ENCODE measurements at places on chromosomes 4 and X. TPM values are rescaled to one million over a fixed set of nuclear protein-coding genes. Genes with fewer than 3 reads are reported as not detected.

SMS gene
- total RNA-seq, result 51.8 TPM

BEX1 gene
- total RNA-seq, result not detected

PLP1 gene
- not detected for total RNA-seq

SRD5A3 gene
- 9.4 TPM for total RNA-seq

GRIA2 gene
- not detected for total RNA-seq

KLHL4 gene
- under 0.01 TPM for total RNA-seq

HMX1 gene
- not detected for total RNA-seq

- no peaks in the 10 kb centered on the region for H3K27me3 ChIP-seq
- no peaks in the 10 kb centered on the region for H3K4me1 ChIP-seq
- DNase-seq, result no peak
- H3K4me3 ChIP-seq, result no peak overlapping the region
Observed at GRCh38 chrX:10831716-10832502, 211.5 kb upstream of the MID1 start.

GRCh38 chrX:154357205-154357604 lies 17.2 kb downstream of the FLNA start:
- peaks cover 19% of the 10 kb centered on the region for H3K4me1 ChIP-seq
- H3K36me3 ChIP-seq, result peaks cover 66% of the 10 kb centered on the region
- no peaks in the 10 kb centered on the region for H3K27me3 ChIP-seq
- H3K27ac ChIP-seq, result peak overlapping the region; percentile 70
- H3K4me3 ChIP-seq, result no peak overlapping the region

- no peak overlapping the region for H3K27ac ChIP-seq
- no peaks in the 10 kb centered on the region for H3K4me1 ChIP-seq
- no peaks in the 10 kb centered on the region for H3K27me3 ChIP-seq
- no peak overlapping the region for H3K4me3 ChIP-seq
- H3K36me3 ChIP-seq, result no peaks in the 10 kb centered on the region
- DNase-seq, result no peak
Observed at GRCh38 chr4:10878861-10879260, 194.3 kb upstream of the CLNK start.

GRCh38 chrX:69813677-69814076 lies 197.8 kb downstream of the EDA start:
- no peak overlapping the region for H3K27ac ChIP-seq
- no peak for DNase-seq
- no peaks in the 10 kb centered on the region for H3K27me3 ChIP-seq
- H3K36me3 ChIP-seq, result no peaks in the 10 kb centered on the region
- no peaks in the 10 kb centered on the region for H3K4me1 ChIP-seq

GRCh38 chrX:12825801-12826200 lies 34.6 kb downstream of the PRPS2 start:
- no peaks in the 10 kb centered on the region for H3K4me1 ChIP-seq
- no peaks in the 10 kb centered on the region for H3K27me3 ChIP-seq
- no peak overlapping the region for H3K4me3 ChIP-seq
- DNase-seq, result no peak
- no peak overlapping the region for H3K27ac ChIP-seq

- H3K4me1 ChIP-seq, result no peaks in the 10 kb centered on the region
- H3K4me3 ChIP-seq, result no peak overlapping the region
- H3K27me3 ChIP-seq, result no peaks in the 10 kb centered on the region
- no peaks in the 10 kb centered on the region for H3K36me3 ChIP-seq
- DNase-seq, result no peak
- no peak overlapping the region for H3K27ac ChIP-seq
Observed at GRCh38 chr4:14701896-14702295, 300.4 kb upstream of the CPEB2 start.

GRCh38 chr4:79927931-79928330 lies 145.1 kb downstream of the ANTXR2 start:
- H3K4me1 ChIP-seq, result no peaks in the 10 kb centered on the region
- no peaks in the 10 kb centered on the region for H3K27me3 ChIP-seq
- DNase-seq, result no peak
- H3K36me3 ChIP-seq, result no peaks in the 10 kb centered on the region
- H3K27ac ChIP-seq, result no peak overlapping the region
- no peak overlapping the region for H3K4me3 ChIP-seq

GRCh38 chr4:158813113-158813512 lies 44.3 kb downstream of the FNIP2 start:
- no peaks in the 10 kb centered on the region for H3K36me3 ChIP-seq
- H3K4me3 ChIP-seq, result no peak overlapping the region
- H3K27ac ChIP-seq, result peak overlapping the region; percentile 73
- DNase-seq, result no peak
- no peaks in the 10 kb centered on the region for H3K27me3 ChIP-seq

GRCh38 chrX:3699821-3700381 lies 13.5 kb downstream of the PRKX start:
- H3K36me3 ChIP-seq, result no peaks in the 10 kb centered on the region
- H3K27ac ChIP-seq, result peak overlapping the region; percentile 81
- H3K4me3 ChIP-seq, result peak overlapping the region; percentile 32
- peaks cover 15% of the 10 kb centered on the region for H3K4me1 ChIP-seq
- DNase-seq, result no peak
- no peaks in the 10 kb centered on the region for H3K27me3 ChIP-seq

- no peak overlapping the region for H3K4me3 ChIP-seq
- no peaks in the 10 kb centered on the region for H3K4me1 ChIP-seq
- no peaks in the 10 kb centered on the region for H3K27me3 ChIP-seq
- H3K27ac ChIP-seq, result no peak overlapping the region
- no peak for DNase-seq
Observed at GRCh38 chr4:111961809-111962208, 183.4 kb upstream of the FAM241A start.

DNA sequence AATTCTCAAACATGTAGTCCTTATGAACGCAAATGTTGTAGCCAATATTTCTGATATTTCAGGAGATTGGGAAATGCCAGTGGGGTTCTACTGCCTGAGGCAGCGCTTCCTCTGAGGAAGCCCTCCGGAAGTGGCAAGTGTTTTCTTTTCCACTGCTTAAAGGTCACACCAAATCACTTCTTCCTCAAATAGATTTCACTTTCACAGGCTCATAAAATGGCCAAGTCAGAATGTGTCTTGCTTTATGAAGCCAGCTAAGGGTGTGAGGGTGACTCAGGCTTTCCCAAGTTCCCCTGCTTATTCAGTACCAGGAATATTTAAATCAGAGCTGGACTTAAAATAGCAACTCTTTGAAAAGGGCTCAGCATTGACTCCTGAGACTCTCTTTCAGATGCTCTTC lies 514.2 kb upstream of the DIPK2B start:
- DNase-seq, result peak; percentile 34
- H3K4me1 ChIP-seq, result peaks cover 4% of the 10 kb centered on the region
- H3K27me3 ChIP-seq, result no peaks in the 10 kb centered on the region
- no peak overlapping the region for H3K4me3 ChIP-seq

- no peaks in the 10 kb centered on the region for H3K36me3 ChIP-seq
- H3K4me3 ChIP-seq, result no peak overlapping the region
- no peaks in the 10 kb centered on the region for H3K27me3 ChIP-seq
- H3K27ac ChIP-seq, result no peak overlapping the region
- peaks cover 6% of the 10 kb centered on the region for H3K4me1 ChIP-seq
Observed at GRCh38 chr4:139853309-139853708, 187.7 kb downstream of the MGST2 start.

- peak; percentile 50 for DNase-seq
- peak overlapping the region; percentile 40 for H3K4me3 ChIP-seq
- peak overlapping the region; percentile 64 for H3K27ac ChIP-seq
- H3K4me1 ChIP-seq, result peaks cover 16% of the 10 kb centered on the region
Observed at GRCh38 chrX:153495903-153496589, 1.3 kb downstream of the BGN start.
